ENCODE measurements at places on chromosomes 4 and X.

- DNase-seq = no peak
Observed at GRCh38 chrX:120299928-120300327, 11.3 kb downstream of the TMEM255A start.

DNA sequence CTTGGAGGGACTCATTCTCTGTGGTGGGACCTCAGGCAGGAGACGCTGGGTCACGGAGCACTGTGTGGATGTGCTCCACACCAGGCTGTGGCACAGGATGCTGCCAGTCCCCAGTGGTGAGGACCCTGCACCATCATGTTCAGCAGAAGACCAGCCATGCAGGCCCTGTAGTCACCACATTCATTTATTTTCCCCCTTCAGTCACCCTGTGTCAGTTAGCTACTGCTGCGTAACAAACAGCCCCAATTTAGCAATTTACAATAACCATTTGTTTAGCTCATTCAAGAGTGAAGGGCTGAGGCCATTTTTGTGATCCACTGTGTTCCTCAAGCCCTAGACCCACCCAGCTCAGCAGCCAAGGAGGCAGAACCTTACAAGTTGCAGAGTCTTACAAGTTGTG, 23.6 kb upstream of the ADRA2C start:
- DNase-seq = no peak

GRCh38 chr4:74934016-74934831, 1.3 kb downstream of the PARM1 start:
- DNase-seq = no peak

GRCh38 chr4:86271057-86271456, 88.8 kb downstream of the MAPK10 start:
- DNase-seq = no peak

DNA sequence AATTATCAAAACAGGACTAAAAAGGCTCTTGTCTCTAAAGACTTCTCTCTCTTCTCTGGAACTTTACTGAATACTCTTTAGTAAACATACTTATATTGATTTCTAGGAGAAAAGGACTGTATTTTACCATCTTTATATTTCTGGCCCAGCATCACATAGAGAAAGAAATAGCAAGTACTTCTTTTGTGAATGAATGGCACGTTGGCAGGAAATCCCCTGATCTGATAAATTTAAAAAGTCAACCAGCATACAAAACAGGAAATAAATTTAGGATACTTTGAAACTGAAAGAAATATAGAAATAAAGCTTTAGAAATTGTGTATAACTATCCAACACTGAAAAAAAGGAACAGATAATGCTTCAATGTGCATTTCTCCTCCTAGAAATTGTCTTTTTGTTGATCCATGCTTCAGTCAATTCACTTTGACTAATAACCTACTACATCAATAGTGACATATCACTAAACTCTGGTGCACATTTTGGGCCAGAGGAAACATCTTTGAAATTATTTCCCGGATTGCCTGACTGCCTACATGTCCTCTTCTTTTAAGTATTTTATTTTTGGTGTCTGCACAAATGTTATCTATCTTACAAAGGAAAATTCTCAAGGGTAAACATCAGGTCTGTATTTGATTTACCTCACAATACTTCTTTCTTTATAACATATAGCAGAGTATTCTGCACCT, 183.5 kb upstream of the FSTL5 start:
- no peak for DNase-seq

- DNase-seq = no peak
Observed at GRCh38 chrX:153379971-153380581, 21.1 kb downstream of the PNMA6E start.

DNA sequence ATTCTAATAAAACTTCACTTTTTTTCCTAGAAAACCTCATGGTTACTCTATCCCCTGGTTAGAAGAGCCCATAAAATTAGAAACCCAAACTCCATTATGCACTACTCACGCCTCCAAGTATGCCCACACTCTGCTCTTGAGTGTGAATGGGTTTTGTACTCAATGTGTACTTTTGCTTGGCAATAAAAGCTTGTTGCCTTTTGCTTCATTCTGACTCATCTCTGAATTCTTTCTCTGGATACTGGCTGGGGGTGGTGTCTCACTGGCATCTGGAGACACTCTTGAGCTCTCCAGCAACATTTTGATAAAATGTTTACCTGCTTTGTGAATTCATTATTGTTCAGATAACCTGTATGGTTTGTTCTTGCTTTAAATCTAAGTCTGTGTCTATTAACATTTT, 963.3 kb downstream of the TRAM1L1 start:
- no peak for DNase-seq

GRCh38 chr4:116058129-116058528, 944.7 kb upstream of the NDST4 start:
- no peak for DNase-seq

GRCh38 chr4:114229706-114230105, 250.3 kb upstream of the ARSJ start:
- no peak for DNase-seq

- no peak for DNase-seq
Observed at GRCh38 chr4:185991770-185992169, 77.2 kb upstream of the TLR3 start.

GRCh38 chr4:182193311-182193710, 49.9 kb upstream of the TENM3 start:
- DNase-seq = no peak

GRCh38 chrX:149346306-149346705, 158.8 kb downstream of the IDS start:
- no peak for DNase-seq

DNA sequence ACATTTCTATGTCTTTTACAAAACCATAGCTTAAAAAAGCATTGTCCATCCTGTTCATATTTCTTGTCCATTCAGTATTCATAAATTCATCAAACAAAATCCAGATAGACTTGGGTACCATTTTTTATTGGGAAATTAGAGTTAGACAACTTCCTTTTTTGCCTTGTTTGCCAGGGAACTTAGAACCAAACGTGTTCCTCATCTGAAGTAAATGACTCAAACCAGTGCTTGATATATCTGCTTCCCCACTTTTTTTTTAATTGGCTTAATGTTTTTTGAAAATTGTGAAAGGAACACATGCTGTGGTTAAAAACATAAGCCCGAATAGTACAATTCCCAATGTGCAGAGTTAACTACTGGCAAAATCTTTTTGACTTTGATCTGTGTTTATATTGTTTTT, 44.2 kb downstream of the DLG3 start:
- DNase-seq = no peak

DNA sequence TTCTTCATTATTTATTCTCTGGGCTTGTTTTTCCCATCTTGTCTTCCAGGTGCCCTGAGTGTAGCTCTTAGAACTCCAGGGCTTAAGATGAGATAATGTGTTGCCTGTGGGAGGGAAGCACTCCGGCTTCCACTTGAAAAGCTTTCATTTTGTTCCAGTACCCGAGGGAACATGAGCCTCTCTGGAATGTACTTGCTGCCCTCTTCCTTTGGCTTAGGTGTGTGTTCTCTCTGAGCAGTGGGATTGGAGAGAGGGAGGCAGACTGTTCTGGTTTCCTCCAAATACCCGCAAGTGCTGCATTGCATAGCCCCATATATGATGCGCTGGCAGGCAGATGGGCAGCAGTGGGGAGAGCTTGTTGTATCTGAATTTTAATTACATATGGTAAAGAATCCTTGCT, 861 bp upstream of the DTHD1 start:
- no peak for DNase-seq

DNA sequence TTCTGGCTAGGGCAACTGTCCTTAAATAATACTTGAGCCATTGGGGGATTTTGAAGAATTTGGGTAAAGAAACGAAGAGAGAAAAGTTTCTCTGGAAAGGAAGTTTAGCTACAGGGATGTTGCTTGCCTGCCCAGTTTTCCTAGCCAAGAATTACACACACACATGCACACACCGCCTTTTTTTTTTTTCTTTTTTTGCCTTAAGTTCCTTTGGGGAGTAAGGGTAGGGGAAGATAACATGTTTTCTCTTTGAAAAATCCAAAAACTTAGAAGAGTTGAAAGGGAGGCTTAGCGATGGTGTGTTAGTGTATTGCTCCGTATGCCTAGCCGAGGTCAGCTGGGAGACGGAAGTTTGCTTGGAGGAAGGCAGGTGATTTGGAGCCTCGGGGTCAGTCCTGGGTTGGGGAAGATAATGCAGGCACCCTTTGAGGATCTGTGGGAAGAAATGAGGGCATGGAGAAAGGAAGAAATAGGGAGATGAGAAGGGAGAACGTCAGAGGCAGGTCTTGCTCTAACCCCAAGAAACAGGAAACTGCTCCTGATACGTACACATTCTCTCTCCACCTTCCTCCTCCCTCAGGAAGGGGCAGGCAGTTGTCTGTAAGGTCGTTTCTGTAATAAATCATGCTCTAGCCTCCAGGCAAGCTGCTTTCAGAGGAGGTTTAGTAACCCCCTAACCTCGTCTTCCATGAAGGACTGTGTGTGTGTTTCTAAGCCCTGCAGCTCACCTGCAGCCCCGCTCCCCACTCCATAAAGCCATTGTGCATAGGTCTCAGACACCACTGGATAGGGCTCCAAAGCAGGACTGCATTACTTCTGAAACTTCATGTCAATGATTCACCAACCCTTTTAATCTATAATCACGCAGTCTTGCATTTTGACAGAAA, 10.5 kb downstream of the KLF3 start:
- no peak for DNase-seq

DNA sequence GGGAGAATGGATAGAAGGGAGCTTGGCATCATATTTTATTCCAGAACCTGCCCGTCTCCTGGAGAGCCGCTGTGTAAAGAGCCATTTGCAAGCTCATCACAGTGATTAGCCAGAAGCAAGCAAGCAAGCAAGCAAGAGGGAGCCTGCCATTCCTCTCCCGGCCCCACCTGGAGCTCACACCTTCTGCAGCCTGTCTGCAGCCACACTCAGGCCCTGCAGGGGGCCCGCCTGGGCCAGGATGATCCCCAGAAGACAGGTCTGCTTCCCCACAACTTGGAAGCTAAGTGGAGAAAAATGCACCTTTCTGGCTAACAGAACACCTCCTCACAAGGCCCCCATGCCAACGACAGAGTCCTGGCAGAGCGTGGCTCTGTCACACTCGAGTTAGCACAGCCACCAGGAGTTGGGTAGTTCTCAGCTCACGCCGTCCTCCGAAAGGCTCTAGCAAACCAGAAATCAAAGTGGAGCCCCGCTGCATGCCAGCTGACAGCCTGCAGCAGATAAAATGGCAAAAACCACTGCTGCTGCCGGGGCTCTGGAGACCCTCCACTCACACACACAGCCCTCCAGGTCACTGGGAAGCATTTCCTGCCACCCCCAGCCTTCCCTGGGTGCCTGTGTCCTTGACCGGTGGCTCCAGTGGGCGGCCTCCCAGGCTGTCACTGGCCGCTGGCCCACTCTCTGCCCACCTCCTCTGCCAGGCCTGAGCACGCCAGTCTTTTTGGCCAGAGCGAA, 54.9 kb downstream of the DCTD start:
- DNase-seq = no peak

- DNase-seq = no peak
Observed at GRCh38 chrX:40104985-40105834, 7.5 kb upstream of the BCOR start.

DNA sequence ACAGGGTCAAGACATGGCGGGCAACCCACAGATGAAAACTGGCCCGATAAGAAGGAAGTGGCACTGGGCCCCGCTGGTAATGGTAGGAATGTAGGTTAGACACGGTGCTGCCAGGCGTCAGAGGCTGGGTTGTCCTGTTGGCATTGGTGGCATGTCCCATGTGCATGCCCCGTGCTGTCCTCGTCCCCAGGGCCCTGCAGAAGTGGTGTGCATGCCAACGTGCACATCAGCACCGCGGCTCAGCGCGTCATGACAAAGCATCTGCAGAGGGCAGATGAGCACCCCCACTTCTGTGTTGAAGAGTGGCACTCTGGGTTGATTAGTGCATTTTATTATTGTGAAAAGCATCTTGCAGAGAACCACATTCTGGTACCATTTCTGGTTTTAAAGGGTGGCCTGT, 35.6 kb downstream of the NELFA start:
- DNase-seq = no peak

GRCh38 chr4:38343608-38344007, 320.4 kb upstream of the KLF3 start:
- no peak for DNase-seq

DNA sequence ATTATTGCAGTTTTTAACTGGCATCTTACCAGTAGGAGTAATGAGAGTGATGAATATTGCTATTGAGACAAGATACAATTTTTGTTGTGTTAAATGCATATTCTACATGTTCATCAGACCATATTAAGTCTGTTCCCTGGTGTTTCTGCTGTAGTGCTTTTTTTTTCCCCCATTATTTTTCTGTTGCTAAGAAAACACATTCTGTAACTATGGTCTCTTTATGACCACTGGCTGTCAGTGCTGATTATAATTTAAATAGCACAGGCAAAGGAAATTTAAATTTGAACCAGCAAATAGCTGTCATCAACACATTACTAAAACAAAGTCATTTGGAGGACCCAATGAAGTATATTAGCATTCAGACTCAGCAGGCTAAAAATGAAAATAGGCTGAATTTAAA, 98.3 kb upstream of the ANKRD50 start:
- DNase-seq = no peak

- DNase-seq = no peak
Observed at GRCh38 chr4:27081675-27082586, 221.3 kb downstream of the STIM2 start.

GRCh38 chr4:25580633-25581467, 74.8 kb upstream of the SLC34A2 start:
- no peak for DNase-seq

GRCh38 chr4:38071801-38072431, 111.7 kb downstream of the PTTG2 start:
- DNase-seq = no peak

- DNase-seq = no peak
Observed at GRCh38 chr4:43496602-43497001, 604.1 kb downstream of the GRXCR1 start.

DNA sequence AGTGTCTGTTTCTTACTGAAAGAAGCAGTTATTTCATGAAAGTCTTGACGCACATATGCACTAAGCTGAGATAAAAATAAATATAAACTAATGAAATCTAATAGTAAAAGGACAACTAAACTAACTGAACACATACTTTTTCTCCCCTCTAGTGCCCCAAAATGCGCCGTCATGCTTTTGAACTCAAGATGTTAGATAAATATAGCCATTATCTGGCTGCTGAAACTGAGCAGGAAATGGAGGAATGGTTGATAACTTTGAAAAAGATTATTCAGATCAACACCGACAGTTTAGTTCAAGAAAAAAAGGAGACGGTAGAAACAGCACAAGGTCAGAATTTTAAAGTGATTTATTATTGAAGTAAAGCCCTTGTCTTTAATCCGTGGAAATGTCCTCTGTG, 70.2 kb downstream of the DOCK11 start:
- DNase-seq = no peak

DNA sequence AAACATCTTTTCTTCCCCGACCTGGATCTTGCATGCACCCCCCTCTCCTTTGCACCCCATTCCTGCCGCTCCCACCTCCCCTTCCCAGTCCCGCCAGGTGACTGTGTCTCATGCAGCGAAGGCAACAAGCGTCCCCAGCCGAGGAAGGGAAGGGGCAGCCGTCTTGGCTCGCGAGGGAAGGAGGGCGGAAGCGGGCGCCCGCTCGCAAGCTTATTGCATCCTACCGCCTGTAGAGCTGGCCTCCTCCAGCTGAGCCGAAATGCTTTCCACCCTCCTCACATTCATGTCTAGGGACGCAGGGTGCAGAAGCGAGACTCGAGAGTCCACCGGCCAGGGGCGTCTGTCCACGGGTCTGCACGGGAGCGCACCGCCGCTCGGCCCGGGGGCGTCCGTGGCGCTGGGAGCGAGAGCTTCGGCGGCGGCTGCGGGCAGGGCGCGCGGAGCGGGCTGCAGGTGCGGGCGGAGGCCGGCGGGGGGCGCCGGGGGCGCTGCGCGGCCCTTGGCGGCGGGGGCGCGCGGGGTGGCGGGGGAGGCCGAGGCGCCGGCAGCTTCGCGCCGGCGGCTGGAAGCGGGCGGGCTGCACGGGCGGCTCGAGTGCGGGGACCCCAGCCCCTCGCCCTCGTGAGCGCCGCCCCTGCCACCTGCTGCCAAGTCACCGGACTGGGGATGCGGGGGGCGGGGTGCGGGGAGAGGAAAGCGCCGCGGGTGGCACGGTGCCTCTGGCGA, at the start of gene KCNIP4:
KCNIP4 (minus strand) TSS at position 426 of the 726 bp plus-strand sequence.
- DNase-seq = no peak

Data from stimulated activated CD8-positive, alpha-beta memory T cell treated with anti-CD3 and anti-CD28 coated beads, Interleukin-2, amount 100 ng/mL, for 1 hour (primary cell).